ENCODE measurements at places on chromosomes 7 and 10.
A peak's percentile ranks its signal among the peaks of the same experiment; 100 is the strongest.

DNA sequence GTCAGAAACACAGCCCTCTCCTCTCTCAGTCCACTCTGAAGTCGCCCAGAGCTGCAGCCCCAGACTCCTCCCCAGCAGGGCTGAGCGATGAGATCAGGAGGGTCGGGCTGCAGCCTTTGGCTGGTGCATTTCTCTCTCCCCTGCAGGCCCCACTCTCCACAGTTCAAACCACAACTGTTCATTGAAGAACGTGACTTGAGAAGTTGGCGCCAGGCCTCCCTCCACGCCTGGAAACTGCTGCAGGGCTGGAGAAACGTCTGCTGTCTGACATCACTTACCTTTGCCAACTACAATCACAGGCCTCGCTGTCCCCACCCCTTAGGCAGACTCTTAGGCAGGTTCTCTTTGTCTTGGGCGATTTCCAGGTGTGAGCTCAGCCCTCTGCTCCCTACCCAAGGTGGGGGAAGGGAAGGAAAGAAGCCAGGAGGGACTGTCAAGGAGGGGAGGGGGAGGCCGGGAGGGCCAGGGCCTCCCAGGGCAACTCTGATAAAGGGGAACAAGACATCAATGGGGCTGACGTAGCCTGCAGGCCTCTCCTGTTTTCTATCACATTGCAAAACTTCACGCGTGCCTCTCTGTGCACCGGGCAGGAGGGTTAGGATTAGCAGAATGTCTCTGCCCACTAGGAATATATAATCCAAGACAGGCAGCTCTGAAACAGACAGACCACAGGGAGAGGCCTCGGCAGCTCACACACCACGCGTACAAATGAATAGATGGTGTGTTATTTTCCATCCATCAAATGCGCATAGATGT, 32.7 kb downstream of the CALML5 start:
- DNase-seq: peak; percentile 89

DNA sequence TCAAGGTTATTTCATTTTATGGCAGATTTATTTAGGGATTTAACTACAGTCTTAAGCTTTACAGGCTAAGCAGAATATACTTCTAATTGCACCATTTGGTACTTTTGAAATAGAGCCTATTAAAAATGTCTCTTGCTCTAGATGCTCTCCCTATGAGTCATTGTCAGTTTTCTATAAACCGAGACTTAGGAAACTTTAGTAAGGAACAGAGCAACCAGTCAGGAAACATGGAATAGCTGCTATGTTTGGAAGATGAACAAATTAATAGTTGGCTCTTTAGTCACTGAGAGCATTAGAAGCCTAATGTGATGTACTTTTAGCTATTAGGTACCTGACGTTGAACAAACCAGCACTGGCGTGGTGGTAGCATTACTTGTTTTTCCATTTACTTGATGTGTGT, 35.3 kb downstream of the INPP5F start:
- DNase-seq: no peak

DNA sequence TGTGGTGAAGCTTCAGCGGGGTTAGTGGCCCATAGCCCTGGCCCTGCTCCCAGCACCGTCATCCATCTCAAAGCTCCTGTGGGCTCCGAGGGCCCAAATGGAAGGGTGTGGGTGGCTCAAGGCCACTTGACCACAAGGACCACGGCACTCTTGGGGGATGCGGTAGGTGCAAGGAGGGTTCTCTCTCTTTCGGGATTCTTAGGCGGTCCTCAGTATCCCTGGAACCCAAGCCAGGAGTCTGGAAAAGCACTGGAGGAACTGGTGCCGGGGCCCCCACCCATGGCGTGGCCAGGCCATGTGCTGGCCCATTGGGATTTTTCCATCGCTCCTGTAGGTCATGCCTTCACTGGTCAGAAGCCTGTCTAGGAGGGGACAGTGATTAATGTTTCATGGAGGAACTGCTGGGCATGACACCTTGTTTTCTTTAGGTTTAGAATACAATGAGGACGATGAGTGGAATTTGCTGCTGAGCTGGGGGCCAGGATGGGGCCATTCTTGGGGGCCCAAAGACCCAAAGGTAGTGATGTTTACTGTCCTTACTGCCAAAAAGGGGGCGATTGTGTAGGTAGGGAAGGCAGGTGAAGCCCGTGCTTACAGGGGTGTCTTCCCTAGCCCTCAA, 16.7 kb downstream of the AQP1 start:
- no peak for DNase-seq

- DNase-seq: no peak
These were observed 105.1 kb downstream of the GATA3 start for GRCh38 chr10:8159341-8160165.

DNA sequence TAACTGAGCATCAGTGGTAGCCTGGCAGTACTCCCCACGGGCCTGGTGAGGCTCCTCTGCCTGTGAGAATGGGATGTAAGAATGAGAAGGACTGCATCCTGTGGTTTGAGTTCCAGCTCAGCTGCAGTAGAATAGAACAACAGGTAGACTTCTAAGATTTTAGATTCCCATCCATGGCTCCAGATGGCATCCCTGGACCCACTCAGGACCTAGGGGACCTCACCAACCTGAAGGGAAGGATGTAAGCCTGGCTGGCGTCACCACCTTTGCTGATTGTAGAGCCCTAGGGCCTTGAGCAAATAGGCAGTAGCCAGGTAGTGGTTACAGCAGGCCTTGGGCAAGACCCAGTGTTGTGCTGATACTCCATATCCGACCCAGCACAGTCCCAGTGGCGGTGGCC, 9.6 kb upstream of the AOC1 start:
- DNase-seq: no peak

DNA sequence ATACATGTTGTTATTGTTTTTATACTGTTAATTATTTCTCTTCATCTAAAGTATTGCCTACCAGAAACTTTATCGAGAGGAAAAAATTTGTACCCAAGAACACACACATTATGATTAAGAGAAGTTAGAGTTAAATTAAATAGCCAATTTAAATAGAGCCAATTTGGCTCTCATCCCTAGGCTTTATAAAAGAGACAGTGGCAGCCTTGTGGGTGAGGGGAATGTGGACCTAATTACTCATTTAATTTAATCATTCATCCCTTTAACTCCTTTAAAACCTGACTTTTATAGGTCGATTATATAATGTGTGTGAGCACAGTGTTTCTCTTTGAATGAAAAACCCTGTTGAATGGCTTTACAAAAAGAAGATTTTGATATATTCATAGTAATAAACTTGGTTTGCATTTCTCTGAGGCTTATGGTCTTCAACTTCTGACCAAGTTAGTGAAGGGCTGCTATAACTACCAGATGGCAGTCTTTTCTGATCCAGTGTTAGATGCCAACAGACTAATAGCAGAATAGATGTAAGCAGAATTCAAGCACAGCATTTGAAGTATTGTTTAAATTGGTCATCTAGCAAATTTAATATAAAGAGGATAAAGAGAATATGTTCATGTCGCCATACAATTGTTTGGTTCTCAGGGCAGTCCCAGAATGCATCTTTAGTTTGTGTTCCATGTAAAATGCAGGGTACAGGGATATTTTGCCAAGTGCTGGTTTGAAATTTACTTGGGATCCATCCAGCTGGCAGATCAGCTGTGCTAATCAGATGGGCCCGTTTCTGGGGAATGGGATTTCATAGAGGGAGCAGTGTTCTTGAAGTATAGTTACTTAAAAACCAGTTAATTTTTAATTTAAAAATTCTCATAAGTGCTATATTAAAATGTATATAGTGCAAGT, 25.3 kb downstream of the ADD3 start:
- DNase-seq: no peak

DNA sequence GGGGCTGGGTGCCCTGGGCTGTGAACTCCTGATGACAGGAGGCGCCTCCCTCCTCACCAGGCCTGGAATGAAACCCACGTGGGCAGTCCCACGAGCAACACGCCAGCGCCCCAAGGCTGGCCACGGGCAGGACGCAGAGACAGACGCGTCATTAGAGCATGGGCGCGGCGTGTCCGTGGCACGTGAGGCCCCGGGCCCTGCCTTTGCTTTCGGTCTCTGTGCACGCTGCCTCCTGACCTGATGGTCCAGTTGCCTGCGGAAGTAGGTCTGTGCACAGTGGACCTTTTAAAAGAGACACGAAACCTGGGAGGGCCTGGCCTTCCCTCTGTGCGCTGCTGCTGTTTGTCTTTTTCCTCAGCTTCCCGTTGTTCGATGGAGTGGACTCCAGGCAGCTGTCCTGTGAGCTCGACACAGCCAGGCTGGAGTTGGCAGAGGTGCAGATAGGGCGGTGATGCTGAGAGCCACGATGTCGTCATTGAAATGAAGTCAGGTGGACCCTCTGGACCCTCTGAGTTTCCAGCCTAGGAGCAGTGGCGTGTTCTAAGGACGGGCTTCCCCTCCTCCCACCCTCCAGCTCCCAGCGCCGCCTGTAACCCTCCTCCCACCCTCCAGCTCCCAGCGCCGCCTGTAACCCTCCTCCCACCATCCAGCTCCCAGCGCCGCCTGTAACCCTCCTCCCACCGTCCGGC, 40.1 kb upstream of the CFAP46 start:
- no peak for DNase-seq

DNA sequence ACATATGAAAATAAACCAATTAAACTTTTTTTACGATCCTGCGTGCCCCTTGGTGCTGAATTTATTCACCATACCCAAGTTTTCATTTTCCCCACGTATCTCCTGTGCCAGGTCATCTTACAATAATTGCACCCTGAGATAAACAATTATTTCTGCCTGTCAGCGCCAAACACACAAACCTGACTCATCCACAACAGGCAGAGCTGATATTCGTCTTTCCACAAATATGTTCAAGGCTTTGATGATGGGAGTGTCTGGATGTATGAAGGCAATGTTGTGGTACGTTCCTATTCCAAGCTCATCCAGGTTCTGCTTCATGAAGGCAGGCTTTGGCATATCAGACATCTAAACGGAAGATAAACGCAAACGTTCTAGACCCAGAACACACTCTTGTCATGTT, 45.8 kb upstream of the RHEB start:
- no peak for DNase-seq

DNA sequence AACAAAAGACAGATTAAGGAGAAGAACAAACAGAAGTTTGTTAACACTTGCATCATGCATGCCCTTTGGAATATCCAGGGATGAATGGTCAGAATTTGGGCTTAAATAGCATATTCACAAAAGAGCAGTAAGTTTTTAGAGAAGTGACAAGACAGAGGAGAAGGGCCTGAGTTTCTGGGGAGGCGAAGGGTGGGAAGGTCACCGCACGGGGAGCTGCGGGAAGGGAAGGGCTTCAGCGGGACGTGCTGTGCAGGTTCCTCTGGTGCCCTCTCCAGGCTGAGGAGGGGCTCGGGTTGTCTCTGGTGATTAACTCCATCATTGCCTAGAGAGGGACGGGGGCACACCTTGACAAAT, 10.4 kb upstream of the ZNF22 start:
- peak; percentile 76 for DNase-seq

DNA sequence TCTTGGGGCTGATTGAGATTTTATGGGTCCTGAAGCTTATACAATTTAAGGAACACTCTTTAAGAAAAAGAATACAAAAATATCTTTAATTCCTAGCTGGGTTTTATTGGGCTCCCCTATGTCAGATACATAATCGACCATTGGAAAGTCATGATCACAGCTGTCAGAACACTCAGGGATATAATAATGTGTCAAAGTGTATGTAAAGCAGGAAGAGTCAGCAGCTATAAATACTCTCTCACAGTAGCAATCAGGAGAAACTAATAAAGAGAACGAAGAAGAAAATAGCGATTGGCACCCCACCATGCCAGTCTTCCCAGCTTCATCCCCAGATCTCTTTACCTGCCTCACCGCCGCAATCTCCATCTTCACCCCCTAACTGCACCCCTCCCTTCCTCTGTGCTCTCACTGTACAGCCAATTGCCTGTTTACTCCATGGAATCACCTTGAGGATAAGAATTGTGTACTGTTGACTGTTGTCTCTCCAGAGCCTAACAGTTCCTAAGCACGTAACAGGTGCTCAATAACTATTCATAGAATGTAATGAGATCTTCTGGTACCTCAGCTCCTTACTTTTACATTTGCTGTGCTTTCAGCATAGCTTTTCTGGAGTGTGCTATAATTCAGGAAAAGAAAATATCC, 24.0 kb upstream of the WNT8B start:
- DNase-seq: no peak

- no peak for DNase-seq
These were observed 140.8 kb downstream of the GLCCI1 start for GRCh38 chr7:8109196-8110022.

DNA sequence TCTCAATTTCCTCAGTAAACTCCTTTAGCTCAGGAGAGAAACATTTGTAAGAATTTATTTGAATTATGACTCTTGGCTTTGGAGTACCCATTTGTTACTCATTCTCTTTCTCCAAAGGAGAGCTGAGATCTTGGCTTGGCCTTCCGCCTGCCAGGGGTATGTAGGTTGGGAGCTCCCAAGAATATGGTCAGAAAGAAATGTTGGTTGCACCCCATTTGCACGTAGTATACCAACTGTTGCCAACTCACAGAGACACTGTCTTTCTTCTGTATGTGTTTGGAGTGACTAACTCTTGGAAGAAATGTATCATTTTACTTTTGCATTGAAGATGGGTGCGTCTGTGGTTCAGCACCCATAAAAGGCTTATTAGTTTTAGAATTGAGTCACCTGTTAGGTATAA, 708.5 kb upstream of the SORCS1 start:
- DNase-seq: no peak

DNA sequence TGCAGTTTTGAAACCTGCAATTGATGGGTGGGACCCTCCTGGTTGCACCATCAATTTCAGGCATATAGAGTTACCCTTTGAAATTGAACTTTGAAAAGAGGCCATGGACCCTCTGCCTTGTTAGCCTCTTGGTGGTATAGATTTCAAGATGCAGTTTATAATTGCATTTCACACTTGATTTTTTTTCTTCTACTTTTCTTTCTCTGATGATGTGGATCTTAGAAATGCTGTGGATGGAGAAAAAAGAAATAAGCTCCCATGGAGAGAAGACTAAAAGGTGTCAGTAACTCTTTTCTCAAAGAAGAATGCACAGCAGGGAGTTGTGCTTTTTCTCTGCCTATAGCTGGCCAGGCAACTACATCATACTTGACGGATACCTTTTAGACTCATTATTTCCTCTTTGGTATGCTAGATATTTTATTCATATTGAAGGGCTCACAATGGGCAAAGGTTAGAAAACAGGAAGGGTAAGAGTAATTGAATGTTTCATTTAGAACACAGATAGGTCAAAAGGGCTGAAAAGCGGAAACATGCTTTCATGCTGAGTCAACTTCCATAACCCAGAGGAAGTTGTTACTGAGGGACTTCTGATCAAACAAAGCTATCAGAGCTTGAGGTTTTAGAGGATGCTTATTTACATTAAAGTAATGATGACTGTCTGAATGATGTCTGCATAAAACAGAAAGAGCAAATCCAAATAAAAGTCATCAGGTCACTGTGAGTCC, 773.2 kb upstream of the LRRN3 start:
- DNase-seq: no peak

- DNase-seq: no peak
These were observed 163.7 kb downstream of the SEMA3D start for GRCh38 chr7:85023066-85023712.

- no peak for DNase-seq
These were observed 21.5 kb downstream of the HSPA12A start for GRCh38 chr10:116720668-116721546.

DNA sequence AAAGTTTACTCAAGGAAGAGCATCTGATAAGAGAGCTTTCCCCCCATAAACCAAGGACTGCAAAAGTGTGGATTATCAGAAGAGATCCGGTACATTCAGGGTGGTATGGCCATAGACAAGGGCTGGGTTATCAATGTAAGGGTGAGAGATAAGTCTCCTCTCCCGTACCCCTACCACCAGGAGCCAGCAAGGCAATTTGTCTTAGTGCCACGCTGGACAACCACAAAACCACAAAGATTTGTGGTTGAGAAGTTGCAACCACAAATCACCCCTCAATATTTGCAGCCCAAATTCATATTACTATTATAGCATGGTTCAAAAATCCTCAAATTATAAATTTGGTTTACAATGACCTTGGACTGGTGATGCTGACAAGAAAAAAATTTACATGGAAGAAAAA, 2.3 kb upstream of the ZSCAN25 start:
- no peak for DNase-seq
